ENCODE measurements at places on chromosomes 2 and 18.

DNA sequence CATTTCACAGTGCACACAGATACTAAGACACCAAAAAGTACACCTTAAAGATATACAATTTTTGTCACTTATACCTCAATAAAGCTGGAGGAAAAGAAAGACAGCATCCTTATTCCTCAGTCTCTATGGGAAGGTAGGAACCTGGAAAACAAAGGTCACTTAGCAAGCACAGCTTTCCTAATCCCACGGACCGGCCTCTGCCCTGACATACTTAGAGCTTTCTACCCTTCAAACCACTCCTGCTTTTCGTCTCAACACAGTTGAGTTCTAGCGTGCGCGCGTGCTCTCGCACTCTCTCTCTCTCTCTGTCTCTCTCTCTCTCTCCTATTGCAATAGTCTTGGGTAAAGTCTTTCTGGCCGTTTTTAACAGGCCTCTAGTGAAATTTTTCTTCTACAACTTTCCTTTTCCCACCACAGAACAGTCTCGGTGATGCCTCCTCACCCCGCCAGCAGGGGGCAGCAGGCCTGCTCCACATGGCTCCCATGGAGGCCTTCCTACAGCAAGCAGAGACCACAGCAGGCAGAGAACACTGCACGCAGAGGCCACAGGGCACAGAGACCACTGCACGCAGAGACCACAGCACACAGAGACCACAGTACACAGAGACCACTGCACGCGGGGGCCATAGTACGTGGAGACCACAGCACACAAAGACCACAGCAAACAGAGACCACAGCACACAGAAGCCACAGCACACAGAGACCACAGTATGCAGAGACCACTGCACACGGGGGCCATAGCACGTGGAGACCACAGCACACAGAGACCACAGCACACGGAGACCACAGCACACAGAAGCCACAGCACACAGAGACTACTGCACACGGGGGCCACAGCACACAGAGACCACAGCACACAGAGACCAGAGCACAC, 106.9 kb downstream of the FBXO15 start:
- DNase-seq, result no peak

GRCh38 chr2:80469428-80469827, 164.9 kb upstream of the LRRTM1 start:
- DNase-seq, result no peak

GRCh38 chr18:33751613-33752221, 173.7 kb downstream of the ASXL3 start:
- DNase-seq, result no peak

- DNase-seq, result no peak
These were observed 73.6 kb downstream of the OLA1 start for GRCh38 chr2:174174741-174175140.

DNA sequence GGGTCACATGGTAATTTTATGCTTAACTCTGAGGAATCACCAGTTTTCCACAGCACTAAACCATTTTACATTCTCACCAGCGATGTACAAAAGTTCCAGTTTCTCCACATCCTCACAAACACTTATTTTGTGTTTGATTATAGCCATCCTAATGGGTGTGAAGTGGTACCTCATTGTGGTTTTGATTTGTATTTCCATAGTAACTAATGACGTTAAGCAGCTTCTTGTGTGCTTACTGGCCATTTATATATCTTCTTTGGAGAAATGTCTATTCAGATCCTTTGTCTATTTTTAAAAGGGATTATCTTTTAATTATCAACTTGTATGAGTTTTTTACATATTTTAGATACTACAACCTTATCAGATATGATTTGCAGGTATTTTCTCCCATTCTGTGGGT, 42.0 kb downstream of the CCDC150 start:
- DNase-seq, result no peak

- no peak for DNase-seq
These were observed 37.9 kb upstream of the CTAGE1 start for GRCh38 chr18:22455425-22456115.

- no peak for DNase-seq
These were observed 137.6 kb downstream of the FAM124B start for GRCh38 chr2:224264259-224264658.

Measured in esophagus squamous epithelium (tissue), 5 donors.